Activated CD4-positive, alpha-beta T cell treated with anti-CD3 and anti-CD28 coated beads, Interleukin-2, Interleukin-4, amounts not matched to agents 100 ng/mL and 50 ng/mL, durations not matched to agents 16 hours and 8 hours (primary cell): ENCODE measurements at places on chromosomes 11 and 22.

GRCh38 chr11:70127653-70128434 is 49.7 kb downstream of the ANO1 start:
- no peak for DNase-seq

GRCh38 chr11:85133636-85134035 is 493.5 kb downstream of the DLG2 start:
- no peak for DNase-seq

GRCh38 chr11:28566339-28567089 is 458.3 kb downstream of the METTL15 start:
- DNase-seq, result no peak

- no peak for DNase-seq
Observed at GRCh38 chr11:45995342-45995734, 72.9 kb downstream of the LARGE2 start.

DNA sequence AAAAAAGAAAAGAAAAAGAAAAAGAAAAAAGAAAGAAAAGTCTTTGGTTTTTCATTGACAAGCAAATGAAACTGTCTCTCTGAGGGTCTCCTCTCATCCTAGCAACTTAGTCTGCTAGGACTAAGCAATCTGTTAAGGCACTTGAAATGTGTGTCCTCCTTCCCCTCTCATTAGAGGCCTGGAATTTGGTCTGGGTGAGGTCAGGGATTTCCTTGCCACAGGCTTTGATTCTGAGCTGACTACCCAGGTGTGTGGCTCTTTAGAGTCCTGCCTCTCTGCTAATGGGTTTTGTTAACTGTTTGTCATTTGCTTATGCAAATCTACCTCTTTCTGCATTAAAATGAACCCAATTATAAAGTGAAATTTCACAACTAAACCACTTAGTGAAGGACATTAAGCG is 18.3 kb upstream of the PKNOX2 start:
- no peak for DNase-seq

- DNase-seq, result no peak
Observed at GRCh38 chr11:120925944-120926343, 98.0 kb upstream of the TBCEL start.

DNA sequence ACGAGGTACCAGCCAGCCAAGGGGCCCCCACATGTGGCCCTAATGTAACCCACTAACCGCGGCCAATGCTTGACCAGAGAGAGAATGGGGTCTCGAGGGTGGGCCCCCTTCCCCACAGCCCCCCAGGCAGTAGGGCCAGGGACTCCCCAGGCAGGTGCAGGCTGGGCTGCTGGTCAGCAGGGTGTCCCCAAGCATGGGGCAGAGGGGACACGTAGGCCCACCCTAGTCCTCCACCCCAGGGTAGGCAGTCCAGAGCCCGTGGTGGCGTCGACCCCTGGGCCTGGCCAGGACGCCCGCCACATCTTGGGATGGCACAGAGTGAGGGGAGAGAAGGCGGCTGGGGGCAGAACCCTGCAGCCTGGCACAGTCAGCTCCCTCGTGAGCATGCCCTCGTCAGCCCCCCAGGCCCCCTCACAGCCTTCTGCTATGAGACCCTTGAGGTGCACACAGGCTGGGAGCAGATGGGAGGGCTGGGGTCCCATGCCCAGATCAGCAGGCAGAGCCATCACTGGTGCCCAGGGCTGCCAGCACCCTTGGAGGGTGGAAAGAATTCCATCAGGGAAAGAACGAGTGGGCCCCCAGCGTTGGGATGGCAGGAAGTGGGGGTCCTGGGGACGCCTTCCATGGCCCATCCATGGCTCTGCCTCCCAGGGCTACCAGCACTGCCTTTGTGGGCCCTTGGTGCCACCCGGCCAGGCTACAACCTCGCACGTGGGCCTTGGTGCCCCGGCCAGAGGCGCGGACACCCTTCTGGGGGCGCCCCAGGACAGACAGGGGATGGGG is 6.1 kb downstream of the TNNT3 start:
- no peak for DNase-seq

- peak; percentile 3 for DNase-seq
Observed at GRCh38 chr22:41021061-41021612, 70.0 kb downstream of the RBX1 start.

DNA sequence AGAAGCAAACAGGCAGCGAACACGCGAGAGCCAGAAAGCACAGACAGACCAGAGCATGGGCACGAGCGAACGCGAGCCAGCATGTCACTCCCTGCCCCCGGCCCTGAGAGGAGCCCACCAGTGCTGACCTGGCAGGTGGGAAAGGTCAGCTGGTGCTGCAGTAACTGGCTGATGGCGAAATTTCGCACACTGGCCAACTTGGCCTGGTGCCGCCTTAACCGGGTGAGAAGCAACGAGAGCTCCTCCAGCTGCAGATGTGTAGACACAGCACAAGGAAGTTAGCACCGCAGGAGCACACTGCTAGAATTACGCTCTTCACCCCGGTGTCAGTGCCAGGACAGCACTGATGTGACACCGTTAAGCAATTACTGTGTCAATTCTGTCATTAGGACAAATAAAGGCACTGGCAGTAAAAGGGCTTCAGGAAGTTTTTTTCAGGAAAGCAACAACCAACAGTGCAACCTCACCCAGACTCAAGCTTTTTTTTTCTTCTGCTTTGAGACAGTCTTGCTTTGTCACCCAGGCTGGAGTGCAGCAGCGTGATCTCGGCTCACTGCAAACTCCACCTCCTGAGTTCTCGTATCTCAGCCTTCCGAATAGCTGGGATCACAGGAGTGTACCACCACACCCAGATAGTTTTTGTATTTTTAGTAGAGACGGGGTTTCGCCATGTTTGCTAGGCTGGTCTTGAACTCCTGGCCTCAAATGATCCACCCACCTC is 76.8 kb downstream of the C11orf58 start:
- DNase-seq, result no peak

DNA sequence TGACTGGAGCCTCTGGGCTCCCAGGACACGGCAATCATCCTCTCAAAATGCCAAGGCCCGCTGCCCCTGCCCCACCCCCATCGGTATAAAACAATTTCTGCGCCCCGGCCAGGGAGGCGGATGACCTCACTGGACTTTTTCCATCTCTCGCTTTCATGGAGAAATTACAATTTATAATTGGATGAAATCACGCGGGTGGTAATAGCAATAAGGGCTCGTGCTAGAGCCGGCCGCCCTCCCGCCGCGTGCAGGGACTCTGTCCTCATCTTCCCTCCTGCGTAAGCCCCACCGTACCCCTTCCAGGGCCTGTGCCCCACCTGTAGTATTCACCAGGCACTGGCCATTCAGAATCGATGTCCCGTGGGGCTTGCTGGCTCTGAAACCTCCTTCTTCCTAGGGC is 64.5 kb downstream of the MACROD1 start:
- DNase-seq, result no peak

DNA sequence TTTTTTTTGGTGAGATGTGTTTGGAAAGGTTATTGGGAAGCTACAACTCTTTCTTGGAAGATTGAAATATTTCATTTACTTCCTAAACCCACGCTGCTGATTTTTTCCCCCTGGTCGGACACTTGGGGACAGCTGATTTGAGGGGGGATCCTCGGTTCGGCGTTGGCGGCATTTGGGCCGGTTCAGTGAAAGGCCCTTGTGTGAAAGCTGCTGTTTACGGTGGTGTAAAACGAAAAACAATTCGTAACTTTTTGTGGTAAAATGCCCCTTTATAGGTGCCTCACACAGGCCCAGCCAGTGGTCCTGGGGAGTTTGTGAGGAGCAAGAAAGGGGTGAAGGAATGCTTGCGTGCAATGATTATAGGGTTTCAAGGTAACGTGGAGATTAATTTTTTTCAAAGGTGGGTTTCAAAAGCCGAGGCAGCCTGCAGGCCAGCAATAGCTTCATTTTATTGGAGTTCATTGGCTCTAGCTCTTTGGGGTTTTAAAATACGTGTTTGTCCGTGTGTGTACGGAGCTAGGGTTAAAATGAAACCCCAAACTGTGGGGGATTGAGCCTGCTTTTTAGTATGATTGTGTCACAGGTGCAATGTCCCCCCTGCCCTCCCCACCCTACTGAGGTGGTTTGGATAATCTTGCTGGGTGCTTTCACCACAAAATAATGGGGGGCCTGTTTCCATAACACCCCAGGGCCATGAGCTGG is 77.2 kb upstream of the PPARA start:
- DNase-seq, result no peak

- no peak for DNase-seq
Observed at GRCh38 chr11:12746593-12747097, 72.4 kb downstream of the TEAD1 start.

- no peak for DNase-seq
Observed at GRCh38 chr11:20311444-20311843, 52.1 kb upstream of the HTATIP2 start.

- DNase-seq, result no peak
Observed at GRCh38 chr11:45048870-45049691, 97.4 kb upstream of the PRDM11 start.

DNA sequence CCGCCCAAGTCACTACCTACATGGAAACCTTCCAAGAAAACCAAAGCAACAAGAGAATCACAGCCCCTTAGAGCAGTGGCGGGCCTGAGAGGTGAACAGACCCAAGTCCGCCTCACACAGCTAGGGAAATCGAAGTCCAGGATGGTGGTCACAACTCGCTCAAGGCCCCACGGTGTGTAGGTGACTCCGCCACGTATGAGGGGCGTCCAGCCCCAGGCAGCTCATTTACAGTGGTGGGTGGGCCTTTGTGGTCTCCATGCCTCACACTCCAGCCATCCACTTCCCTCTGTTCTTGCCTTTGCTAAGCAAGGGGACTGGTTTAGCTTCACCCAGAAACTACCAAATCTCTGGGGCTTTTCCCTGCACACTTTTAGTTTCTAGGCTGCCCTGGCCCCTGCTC is 9.7 kb upstream of the TCF20 start:
- no peak for DNase-seq

DNA sequence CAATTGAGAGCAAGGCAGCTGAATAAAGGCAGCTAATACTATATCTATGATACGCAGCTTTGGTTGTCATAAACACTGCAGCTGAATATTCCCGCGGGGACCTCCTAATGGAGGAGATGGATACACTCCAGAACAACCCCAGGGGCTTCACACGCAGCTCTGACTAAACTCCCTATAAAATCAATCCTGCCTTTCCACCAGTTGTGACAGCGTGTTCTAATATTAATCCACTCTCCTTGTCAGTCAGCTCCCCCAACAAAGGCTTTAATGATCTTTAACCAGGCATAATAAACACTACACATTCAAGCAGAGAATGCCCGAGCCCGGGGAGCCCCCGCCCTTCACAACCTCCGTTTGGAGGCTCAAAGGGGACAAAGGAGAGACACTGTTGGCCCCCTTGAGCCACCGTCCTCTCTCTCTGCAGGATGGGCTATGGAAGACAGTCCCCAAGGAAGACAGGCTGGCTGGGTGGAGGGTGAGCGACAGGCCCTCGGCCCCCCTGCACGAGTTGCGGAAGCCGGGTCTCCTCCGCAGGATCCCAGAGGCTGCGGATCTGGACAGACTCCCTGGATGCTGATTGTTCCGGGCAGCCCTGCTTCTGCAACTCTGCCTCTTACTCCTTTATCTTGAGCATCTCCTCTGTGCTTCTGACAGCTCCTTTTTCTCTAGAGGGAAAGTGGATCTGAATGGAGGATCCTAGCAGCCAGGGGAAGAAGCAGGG is 565.2 kb downstream of the BUD13 start:
- no peak for DNase-seq

DNA sequence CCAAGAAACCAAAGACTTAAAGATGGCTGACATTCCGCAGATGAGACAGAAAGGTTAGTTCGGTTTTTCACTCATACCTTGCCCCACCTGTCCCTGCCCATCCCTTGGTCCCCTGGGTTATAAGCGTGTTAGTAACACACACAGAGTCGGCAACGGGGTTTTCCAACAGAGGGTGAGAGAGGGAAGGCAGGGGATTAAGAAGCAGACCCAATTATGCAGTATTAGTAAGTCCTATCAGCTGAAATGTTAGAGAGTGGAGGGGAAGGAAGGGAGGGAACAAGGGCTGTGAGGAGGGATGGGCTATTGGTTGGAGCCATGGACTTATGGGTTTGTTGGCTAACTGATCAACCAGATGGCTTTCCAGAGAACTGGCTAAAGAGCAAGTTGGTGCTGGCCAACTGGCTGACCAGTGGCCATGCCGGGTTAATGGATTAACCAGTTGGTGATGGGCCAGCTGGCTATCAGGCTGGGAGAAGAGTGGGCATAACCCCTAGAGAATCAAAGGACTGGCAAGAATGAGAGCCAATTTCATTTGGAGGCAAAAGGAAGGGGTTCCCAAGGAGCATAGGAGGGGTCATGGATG is 45.5 kb downstream of the NRXN2 start:
- DNase-seq, result no peak

GRCh38 chr11:129945373-129945772 is 50.0 kb upstream of the NFRKB start:
- no peak for DNase-seq
